Left renal pelvis (tissue), 4 donors: ENCODE measurements at places on chromosomes 3 and 15. TPM values are rescaled to one million over a fixed set of nuclear protein-coding genes. Genes with fewer than 3 reads are reported as not detected.

ISLR2 gene
- 2.4 TPM for polyA plus RNA-seq

DNA sequence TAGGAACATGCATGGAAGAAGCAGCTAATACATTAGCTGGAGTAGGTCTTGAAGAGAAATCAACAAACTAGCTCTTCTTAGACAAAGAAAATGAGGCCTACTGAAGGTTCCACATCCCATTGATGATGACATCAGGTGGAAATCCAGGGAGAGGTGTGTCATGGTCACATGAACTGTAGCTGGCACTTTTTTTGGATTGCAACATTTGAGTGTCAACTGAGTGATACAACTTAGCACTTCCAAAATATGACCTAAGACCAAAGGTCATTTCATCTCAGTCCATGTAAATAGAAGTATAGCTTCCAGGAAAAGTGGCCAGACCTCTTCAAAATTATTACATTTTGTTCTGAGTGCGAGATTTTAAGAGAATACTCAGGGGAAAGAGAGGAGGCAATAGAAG, 117.2 kb upstream of the MEIS2 start:
- no peak for DNase-seq

DNA sequence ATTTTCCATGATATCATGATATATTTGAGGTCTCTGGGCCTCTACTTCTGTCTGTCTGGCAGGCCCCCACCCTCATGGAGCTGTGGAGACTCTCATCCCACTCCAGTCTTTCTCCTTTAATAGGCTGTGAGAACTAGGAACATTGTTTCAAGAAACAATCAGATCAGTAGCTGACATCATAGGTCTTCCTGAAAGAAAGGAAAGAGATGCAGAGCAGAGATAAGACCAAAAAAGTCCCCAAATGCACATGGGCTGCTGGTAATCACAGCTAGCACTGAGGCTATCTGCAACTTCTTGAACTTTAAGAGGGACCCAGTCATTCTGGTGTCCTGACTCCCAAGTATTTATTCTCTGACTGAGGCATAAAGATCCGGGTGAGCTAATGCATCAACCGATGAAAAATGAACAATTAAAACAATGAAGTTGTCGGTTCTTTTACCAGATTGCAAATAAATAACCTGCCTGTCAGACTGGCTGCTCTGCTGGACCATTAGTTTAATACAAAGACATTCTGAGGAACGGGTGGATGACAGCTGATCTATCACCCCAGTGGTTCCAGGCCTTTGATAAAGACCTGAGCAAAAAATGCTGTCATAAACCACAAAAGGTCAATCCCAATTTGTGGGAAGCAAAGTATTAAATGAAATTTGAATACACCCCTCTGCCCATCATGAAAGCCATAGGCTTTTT, 780.8 kb upstream of the GOLIM4 start:
- no peak for DNase-seq

- no peak for DNase-seq
These were observed 250.9 kb downstream of the PLCL2 start for GRCh38 chr3:17135696-17136095.

GRCh38 chr3:12807066-12807465, 10.6 kb downstream of the CAND2 start:
- no peak for DNase-seq
